ENCODE measurements at places on chromosomes 5 and 9.

DNA sequence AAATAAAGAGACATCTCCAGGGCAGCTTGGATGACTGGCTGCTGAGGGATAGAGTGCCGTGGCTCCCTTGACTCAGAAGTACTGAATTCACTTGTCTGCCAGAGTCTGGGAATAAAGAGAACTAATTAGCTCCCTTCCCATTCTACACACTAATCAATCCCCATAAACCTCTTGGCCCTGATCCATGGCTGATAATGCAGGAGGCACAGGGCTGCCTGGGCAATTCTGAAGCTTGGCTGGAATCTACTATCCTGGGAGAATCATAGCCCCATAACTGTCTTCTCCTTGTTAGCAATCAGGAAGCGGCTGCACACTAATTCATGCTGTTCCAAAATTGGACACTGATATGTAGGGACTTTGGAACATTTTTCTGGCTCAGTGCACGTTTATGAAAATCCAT lies 197.7 kb downstream of the PTTG1 start:
- DNase-seq, result no peak

- DNase-seq, result no peak
Observed at GRCh38 chr9:13707612-13708576, 428.4 kb upstream of the MPDZ start.

DNA sequence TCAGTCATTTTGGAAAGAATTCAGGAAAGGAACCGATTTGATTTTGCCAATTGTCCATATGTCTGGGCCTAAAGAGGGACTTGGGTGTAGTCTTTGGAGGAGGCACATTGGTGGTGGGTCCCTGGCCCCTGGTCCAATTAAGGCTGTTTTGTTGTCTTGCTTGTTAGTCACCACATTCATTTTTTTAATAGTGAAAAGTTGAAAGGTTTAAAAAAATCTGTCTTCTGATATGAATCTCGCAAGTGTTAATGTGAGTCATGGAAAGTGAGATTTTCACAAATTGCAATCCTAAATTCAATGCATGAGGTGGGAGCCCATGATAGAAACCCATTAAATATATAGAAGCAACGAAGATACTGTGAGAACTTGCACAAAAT lies 165.9 kb upstream of the OTULINL start:
- DNase-seq, result no peak

- DNase-seq, result no peak
Observed at GRCh38 chr9:112012026-112012902, 115.7 kb downstream of the UGCG start.

DNA sequence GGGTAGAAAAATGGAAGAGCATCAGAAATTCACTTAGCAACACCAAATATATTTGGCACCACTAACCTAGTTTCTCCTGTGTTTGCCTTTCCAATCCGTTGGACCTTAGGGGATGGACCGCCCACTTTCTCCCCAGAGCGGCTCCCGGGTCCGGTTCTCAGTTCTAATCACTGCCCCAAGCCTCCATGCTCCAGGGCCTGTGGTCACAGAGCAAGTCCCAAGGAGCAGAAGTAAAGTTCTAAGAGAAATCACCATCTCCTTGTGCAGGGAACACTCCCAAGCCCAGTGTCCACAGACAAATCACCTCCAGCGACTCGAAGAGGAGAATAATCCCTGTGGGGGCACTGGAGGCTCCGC lies 728 bp upstream of the SLC1A1 start:
- DNase-seq, result no peak

DNA sequence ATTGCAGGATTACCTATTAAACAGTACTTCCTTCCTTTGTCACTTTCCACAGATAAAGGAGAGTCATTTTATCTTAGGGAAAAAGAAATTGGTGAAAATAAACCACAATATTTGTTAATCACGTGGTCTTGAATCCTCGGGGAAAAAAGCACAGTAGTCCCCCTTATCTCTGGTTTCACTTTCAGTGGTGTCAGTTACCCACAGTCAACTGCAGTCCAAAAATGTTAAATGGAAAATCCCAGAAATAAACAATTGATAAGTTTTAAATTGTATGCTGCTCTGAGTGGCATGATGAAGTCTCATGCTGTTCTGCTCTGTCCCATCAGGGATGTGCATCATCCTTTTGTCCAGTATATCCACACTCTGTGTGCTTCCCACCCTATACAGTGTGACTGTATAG lies 405.2 kb upstream of the MPDZ start:
- DNase-seq, result no peak

- no peak for DNase-seq
Observed at GRCh38 chr9:135220601-135221575, 133.4 kb downstream of the OLFM1 start.

DNA sequence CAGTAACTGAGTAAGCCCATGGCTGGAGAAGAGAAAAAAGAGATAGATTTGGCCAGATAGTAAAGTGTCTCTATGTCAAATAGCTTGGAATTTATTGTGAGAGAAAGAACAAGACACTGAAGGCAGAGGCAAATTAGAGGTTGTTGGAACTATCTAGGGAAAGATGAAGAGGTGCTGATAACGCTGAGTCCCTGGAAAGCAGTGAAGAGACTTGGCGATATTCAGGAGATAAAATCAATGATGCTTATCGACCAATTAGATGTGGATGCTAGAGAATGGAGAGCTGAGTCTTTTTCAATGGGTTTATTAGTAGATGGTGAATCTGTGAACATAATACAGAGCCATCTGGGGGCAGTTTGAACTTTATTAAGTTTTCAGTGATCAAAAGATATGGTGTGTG lies 48.6 kb upstream of the GABRA1 start:
- no peak for DNase-seq

DNA sequence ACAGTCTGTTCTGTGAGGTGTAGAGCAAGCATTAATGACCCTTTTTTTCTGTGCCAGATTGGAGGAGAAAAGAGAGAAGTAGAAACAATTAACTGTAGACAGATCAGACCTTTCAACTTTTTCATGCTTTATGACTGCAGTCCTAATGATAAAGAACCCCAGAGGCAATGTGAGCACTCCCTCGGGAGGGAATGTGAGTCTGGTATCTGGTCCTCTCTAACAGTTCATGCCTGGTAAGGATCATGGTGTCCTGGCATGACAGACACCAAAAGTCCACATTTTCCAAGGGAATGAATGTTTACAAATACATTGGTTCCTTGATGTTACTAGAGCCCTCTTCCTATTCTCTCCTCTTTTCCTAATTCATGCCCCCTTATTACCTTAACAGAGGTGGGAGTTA lies 70.3 kb downstream of the MTAP start:
- no peak for DNase-seq

DNA sequence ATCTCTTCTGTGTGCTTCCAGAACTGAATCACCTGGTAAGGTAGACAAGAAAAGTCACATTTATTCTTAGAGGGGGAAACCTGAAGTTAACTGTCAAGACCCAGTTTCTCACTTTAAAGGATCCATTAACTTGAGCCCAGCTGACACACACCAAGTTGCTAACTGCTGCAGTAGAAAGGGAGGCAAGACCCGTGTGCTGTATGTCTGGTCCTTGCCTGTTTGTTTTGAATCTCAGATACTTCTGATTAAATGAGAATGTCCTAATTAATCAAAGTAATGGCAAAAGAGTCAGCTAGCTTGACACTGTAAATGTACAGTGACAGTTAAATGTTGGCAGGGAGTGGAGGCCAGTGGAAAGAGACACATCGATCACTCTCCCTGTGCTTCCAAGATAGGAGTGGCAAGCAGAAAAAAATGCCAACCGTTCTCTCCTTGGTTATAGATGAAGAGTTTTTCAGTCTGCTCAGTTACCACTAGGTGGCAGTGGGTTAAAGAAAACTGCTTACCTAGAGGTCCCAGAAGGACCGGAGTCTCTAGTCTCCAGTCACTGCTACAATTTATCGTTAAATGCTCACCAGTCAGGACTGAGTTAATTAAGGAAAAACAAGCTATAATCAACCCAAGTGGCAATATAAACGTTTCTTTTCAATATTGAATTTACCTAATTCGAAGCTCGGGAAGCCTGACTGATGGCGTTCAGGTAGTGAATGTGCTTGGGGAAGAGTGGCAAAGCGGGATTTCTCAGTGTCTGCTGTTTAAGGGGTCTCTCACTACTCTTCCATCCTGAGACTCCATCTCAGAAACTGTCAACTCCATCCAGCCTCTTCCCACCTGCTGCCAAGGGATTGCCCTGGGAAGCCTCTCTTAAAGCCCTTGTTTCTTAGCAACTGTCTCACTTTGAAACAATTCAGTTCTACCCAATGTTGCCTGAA lies 18.4 kb downstream of the LSM11 start:
- no peak for DNase-seq

DNA sequence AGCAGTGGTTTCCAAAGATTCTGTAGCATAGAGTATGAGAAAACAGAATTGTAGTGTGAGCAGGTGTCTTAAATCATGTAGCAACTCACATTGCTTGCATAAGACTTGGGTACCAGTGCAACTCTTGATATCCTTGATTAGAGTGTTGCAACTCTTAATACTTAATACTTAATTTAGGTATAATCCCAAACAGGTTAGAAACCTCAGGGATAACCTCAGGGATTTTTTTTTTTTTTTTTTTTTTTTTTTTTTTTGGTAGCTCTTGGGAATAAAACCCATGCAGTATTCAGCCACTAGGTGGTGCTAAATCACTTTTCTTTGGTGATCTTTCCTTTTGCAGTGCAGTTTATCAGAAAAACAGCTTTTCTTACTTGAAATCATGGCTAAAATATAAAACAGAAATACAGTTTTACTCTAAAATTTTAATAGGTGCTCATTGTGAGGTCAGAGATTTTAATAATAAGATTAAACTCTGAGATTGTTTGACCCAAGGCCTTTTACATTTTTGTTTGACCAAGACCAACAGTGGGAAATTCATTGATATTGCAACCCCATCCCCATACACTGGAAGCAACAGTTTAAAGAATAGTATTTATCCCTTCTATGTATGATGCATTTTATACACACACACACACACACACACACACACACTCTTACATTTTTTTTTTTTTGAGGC lies 55.3 kb downstream of the ERAP1 start:
- no peak for DNase-seq

GRCh38 chr9:86664603-86665002 lies 282.7 kb downstream of the GAS1 start:
- DNase-seq, result no peak

DNA sequence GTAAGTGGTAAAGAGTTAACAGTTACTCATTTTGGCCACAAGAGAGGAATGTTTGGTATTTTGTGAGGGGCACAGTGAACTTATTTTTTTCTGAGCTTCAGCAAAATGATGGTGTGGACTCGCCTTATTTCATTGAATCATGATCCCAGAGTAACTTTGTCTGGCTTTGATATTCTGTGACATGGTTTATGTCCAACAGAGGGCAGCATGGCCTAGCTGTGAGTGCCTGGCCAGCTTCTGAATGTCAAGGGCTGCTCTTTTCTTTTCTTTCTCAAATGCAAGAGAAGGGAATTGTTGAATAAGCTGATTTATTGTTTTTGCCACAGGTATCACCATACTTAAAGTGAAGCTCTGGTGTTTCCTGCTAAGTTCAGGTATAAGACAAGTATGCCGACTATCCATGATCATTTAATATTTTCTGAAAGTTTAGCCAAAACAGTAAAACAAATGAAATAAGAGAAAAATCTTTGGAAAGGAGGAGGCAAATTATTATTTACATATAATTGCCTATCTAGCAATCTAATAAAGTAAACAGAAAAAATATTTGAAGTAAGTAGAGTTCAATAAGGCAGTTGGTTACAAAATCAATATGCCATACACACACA lies 31.7 kb downstream of the MRPL22 start:
- DNase-seq, result no peak

- peak; percentile 31 for DNase-seq
Observed at GRCh38 chr5:155616779-155617392, 603.3 kb downstream of the KIF4B start.
